ENCODE measurements at places on chromosomes 3 and 15.

DNA sequence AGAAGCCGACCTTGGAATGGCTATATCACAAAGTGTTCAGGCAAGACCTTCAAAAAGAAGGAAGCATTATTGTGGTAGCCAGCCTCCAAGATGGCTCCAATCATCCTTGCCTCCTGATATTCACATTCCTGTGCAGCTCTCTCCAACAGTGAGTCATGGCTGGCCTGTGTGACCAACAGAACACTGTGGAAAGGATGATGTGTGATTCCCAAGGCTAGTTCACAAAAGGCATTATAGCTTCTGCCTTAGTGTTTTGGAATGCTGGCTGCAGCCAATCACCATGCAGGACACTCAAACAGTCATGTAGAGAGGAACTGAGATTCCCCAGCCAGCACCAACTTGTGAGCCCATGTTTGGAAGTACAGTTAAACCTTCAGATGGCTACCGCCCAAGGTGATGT, 102.6 kb downstream of the EFL1 start:
- no peak for DNase-seq

DNA sequence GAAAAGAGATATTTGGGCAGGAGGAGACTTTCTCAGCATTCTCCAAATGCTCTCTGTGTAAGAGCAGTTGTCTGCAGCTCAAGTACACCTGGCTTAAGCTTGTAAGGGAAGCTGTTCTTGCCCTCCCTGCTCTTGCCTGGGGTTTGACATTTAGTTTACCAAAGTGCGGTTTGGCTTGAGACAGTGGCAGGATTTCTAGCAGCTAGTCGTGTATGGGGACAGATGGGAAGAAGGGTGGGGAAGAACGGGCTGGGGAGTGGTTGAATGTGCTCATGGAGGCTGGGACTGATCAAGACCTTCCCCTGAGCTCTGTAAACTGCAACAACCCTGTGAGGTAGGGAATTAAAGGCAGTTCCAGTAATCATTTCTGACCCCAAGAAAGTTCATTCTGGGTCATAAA, 39.8 kb downstream of the SQOR start:
- DNase-seq: no peak

GRCh38 chr15:48896869-48897814, 19.2 kb downstream of the EID1 start:
- no peak for DNase-seq

DNA sequence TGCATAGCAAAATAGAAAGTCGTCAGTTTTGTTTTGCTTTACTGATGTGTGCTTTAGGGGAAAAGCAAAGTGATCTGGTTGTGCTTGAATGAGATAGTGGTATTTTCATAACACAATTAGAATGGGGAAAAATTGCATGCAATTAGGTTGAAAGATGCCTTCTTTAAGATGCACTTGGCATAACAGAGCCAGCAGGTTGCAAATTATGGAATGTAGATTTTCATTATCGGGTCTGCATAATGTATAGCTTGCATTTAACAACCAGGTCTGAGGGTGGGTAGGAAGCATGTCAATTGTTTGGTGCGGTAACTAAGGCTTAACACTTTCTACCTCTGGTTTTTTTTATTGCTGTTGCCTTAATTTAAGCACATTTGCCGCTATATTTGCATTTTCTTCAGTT, 370.7 kb upstream of the MCTP2 start:
- no peak for DNase-seq

DNA sequence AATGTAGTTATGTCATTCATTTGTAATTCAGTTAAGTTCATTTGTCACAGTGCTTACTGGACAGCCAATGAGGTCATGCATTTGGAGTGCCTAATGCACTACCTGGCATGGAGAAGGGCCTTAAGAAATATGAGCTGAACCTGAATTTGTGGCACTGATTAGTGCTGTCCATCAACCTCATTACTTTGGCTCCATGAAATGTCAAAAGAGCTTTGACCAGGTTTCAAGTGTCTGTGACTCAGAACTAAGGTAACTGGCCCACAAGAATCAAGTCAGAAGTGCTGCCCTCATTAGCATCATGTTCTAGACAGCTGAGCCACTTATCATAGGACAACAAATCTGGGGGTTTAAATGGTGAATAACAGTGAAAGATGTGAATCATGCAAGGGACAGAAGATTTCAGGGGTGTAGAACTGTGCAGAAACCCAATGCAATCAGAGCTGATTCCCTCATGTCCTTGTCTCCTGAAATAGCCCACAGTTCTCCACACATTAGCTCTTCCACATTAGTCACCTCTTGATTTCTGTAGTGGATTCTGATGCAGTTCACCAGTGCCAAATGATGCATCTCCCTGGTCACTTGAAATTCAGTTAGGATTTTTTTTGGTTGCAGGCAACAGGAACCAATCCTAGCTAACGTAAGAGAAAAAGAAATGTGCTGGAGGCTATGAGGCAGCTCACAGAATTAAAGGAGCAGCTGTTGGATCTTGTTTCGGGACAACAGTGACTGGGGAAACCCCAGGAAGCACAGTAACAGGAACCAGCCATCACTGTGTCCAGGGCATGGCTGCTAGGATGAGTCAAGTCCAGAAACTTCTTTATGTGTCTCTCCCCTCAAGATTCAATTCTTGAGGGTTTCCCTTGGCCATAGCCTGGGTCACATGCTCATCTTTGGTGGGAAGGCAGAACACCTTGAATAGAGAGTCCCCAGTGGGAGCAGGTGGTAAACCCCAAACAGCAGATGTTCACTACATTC, 38.7 kb downstream of the CHST2 start:
- no peak for DNase-seq

- no peak for DNase-seq
Measured at GRCh38 chr3:9013782-9014563, 50.7 kb upstream of the RAD18 start.

Data from stimulated activated CD4-positive, alpha-beta T cell treated with anti-CD3 and anti-CD28 coated beads, Interleukin-4, amount 100 ng/mL, for 24 hours (primary cell).